ENCODE measurements at places on chromosomes 7 and 10.

- no peak for DNase-seq
Observed at GRCh38 chr10:99172128-99172738, 63.4 kb downstream of the HPSE2 start.

DNA sequence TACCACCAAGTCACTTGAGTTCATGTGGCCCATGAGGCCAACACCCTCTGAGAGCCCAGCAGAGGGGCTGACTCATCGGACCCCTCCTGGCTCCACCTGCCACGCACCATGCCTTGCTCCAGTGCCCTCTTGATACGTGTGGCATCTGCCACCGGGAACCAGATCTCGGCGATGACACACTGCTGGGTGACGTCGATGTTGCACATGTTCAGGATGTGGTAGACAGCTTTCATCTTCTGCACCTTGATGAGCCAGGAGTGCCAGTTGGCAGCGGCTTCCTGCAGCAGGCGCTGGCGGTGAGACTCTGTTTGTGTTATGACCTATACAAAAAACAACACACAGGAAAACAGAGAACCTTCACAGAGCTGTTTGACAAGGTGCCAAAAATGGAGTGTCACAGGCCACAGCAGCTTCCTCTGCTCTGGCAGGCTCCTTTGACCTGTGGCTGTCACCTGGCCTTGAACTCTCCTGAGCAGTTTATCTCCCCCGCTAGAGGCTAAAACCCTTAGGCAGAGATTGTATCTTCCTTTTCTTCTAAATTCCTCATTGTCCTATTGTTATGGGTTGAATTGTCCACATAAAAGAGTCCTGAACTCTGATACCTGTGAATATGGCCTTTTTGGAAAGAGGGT, 45.2 kb upstream of the TMEM213 start:
- peak; percentile 90 for DNase-seq

GRCh38 chr7:96097835-96098234, 224.1 kb downstream of the SLC25A13 start:
- no peak for DNase-seq

- DNase-seq, result no peak
Observed at GRCh38 chr10:132451506-132452215, 54.7 kb downstream of the PWWP2B start.

GRCh38 chr7:121272676-121273075, 56.1 kb upstream of the WNT16 start:
- no peak for DNase-seq

DNA sequence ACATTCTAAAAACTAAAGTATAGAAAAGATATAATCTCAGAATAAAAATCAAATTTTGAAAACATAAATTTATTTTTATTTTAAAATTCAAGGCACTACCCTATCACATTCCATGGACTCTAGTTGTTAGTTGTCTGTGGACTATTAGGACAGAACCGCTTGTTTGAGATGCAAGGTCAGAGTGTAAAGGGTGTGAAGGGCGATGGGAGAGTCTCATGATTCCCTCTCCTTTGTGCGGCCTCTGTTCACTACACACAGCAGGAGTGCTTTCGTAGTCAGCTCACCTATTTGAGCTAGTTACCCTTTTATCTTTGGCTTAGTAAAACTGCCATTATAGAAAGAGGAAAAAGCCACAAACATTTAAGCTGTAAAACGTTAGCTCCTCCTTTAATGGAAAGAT, 189.8 kb upstream of the TEX47 start:
- no peak for DNase-seq

- DNase-seq, result no peak
Observed at GRCh38 chr7:3910054-3910453, 609.0 kb downstream of the SDK1 start.

DNA sequence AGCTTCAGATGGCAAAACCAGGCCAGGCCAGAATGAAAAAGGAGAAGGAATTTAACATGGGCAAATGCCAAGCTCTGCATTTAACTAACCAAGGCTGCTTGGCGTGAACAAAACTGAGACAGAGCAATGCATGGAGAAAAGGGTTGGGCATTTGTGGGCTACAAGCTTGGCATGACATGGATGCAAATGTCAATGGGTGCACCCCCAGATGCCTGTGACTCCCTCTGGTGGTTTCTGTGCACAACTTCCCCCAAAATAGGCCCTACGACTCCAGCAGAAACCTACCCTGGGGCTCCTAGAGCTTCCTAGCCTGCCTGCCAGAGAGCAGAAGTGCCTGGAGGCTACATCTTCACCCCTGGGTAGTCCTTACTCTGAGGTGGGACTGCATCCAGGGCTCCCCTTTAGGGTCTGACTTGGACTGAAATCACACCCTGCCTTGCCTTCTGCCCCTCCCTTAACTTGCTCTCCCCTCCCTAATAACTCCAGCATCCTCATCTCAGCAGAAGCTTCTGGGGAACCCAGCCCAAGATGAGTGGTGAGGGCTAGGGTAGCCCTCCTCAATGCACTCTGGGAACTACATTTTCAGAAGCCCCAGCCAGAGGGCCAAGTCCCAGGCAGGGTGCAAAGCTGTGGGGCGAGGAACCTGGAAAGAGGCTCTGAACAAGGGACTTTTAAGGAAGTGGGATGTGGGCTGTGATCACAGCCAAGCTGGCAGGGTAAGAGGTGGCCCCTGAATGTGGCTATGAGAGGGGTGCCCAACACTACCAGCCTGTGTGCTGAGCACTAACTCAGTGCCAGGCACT, 11.3 kb downstream of the GPRIN2 start:
- DNase-seq, result no peak

GRCh38 chr7:25424113-25424512, 195.8 kb upstream of the NPVF start:
- no peak for DNase-seq

DNA sequence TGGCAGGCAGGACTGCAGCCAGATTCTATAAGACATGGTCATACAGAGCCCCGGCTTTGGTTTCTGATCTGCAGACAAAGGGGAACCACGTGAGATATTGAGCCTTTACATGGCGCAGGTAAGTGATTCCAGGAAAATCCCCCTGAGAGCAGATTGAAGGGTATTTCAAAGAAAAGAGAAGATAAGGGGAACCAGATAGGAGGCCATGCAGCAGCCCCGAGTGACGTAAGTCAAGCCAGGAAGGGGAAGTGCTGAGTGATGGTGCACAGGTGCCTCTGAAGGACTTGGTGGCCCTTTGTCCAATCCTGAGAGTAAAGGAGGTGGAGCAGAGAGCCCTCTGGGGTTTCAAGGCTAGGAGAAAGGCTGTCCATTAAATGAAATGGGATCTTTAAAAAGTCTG, 329.0 kb downstream of the ACTR3B start:
- DNase-seq, result no peak

- no peak for DNase-seq
Observed at GRCh38 chr7:33904681-33905388, 504 bp upstream of the BMPER start.

- no peak for DNase-seq
Observed at GRCh38 chr7:23449941-23450340, 20.4 kb downstream of the IGF2BP3 start.

DNA sequence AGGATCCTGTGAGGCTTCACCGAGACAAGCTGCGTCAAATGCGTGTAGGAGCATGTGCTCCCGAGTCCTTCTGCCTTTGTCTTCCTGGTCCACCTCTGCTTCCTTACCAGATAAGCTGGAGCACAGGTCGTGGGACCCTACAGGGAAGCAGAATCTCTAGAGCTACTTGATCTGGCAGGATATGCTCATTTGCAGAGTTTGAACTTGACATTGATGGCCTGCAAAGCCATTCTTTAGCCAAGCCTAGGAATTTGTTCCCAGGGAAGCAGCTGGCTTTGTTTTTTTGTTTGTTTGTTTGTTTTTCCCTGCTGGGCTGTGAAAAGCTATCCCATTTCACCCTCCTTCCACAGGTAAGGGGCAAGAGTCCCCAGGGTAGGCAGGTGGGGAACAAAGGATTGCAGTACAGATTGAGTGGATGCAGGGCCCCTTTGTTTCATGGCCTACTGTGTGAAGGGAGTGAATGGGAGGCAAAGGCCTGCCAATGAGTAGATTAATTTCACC, 200.0 kb upstream of the BMPER start:
- DNase-seq, result no peak

GRCh38 chr7:151449990-151450389, 10.0 kb upstream of the CRYGN start:
- DNase-seq, result no peak

- DNase-seq, result no peak
Observed at GRCh38 chr10:7700577-7701125, 2.5 kb upstream of the ITIH2 start.

DNA sequence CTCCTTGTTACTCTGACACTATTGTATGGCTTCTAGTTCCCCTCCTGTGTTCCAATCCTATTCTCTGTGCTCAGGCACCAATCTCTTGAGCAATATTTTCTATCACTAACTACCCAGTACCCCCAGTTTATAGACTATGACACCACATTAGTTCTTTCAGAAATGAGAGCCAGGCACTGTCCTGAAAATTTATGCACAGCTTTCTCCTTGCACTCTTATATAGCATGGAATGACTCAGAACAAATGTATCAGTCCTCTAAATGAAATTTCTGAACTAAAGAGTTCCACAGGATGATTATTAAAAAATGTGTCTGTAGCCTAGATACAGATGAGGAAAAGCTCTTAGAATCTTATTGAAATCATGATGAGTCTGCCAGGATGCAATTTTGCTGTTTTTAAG, 489.9 kb downstream of the XPNPEP1 start:
- DNase-seq, result no peak

DNA sequence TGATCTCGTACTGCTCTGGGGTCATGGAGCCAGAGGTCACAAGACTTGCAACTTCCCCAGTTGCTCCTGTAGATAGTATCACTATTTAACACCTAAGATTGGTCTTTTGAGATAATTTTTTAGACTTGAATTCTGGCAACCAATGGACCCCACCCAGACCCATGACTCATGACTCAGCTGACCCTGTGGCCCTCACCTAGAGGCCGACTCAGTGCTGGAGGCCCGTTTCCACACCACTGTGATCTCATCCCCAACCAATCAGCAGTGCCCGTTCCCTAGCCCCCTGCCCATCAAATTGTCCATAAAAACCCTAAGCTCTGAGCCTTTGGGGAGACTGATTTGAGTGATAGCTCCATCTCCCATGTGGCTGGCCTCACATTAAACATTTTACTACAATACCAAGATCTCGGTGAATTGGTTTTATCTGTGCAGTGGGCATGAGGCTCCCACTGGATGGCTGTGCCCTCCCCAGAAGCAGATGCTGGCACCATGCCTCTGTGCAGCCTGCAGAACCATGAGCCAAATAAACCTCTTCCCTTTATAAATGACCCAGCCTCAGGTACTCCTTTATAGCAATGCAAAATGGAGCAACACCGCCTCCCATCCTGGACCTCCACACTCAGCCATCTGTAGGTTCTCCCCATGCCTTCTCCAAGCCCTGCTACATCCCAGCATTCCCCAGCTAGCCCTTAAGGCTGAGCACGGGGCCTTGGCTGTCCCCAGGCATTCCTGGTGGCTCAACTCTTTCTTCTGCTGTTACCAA, 98.8 kb downstream of the PRKAG2 start:
- no peak for DNase-seq

DNA sequence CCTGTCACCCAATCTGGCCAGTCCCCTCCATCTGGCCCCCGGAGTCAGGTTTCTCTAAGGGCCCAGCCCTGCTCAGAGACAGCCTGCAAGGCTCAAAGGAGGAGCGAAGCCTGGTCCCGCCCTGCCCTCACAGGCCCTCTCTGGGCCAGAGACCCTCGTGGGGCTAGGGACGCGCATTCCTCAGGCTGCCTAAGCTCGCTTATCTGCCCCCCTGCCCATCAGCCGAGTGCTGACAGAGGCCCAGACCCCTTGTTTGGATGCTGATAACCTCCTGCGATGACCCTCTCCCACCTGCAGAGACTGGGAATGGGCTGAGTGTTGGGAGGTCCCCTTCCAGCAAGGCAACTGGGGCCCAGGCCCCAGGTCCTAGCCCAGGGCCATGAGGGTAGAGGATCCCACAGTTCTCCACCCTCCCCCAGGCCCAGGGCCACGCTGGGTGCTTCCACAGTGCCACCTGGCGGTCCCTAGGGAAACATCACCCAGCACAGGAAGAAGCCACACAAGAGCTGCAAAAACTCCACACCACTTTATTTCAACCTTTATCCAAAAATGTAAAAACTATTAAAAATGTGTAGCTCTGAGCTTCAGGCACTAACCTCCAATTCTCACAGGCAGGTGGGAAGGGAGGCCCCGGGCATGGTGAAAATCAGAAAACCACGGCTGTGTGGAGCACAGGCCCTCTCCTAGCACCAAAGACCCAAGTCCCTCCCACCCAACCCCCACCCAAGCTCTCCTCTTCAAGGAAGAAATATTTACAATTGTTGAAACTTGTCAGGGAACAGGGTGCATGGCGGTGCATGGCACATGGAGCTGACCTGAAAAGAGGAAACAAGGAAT, 2.2 kb downstream of the NPM3 start:
- peak; percentile 47 for DNase-seq

DNA sequence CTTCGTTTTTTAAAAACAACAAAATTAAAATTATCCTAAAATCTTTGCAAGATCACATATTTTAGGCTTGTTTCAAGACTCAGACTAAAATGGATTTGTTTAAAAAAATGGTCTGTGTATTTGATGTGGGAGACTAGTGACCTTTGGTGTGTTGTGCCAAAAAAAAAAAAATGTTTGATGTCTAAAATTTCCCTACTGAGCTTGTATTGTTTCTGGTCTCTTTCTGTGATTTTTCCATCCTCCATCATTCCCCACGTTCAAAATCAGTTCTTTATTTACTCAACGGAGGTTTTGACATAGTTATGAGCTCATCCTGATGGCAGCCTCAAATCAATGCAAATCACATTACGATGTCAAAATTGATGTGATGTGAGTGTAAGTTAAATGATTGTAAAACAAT, 326.2 kb downstream of the RNLS start:
- DNase-seq, result no peak

- peak; percentile 24 for DNase-seq
Observed at GRCh38 chr10:122267849-122268737, 3.0 kb upstream of the BTBD16 start.

DNA sequence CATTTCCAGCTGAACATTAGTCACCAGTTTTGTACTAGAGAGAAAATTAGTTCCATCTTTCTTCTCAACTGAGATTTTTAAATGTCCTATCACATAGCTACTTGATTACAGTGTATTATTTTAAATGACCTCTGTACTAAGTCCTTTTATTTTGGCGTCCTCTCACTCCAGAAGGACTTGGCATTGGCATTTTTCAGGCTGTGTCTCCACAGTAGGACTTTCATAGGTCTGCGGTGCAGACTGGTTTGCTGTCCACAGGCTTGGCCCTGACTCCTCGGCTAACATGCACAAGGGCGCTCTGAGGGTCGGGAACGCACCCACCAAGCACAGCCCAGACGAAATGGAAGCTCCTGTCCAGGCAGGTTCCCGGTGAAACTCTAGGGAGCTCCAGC, 6.5 kb downstream of the PTPRE start:
- no peak for DNase-seq

DNA sequence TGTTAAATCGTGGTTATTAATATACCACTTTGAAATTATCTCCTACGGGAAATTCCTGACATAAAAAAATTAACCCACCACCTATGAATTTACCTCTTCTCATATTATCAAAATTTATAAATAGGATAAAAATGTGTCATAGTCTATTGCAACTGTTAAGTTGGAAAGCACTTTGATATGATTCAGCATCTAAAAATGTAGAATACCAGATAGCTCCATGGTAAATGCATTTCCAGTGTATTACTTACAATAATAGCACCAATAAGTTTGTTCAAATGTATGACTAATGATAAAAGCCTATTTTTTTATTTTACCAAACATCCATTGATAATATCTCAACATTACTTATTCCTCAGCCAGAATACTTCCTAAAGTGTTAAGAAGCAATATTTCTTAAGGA, 13.6 kb upstream of the KCND2 start:
- no peak for DNase-seq

All from CD4-positive, alpha-beta T cell (primary cell).